Activated T-cell treated with anti-CD3 and anti-CD28 coated beads for 1 hour (primary cell): ENCODE measurements at places on chromosomes 16 and 17.
A peak's percentile ranks its signal among the peaks of the same experiment; 100 is the strongest.

GRCh38 chr17:1024076-1024475 lies 27.1 kb downstream of the TIMM22 start:
- DNase-seq: no peak

GRCh38 chr16:4435337-4436067 lies 9.8 kb downstream of the DNAJA3 start:
- no peak for DNase-seq

- DNase-seq: no peak
These were observed 11.9 kb downstream of the TMEM94 start for GRCh38 chr17:75468291-75468754.

- DNase-seq: no peak
These were observed 116.9 kb downstream of the USP22 start for GRCh38 chr17:20925954-20926353.

- no peak for DNase-seq
These were observed 402.9 kb downstream of the XYLT1 start for GRCh38 chr16:17067882-17068281.

- DNase-seq: no peak
These were observed 435.1 kb upstream of the GOT2 start for GRCh38 chr16:59169168-59169567.

DNA sequence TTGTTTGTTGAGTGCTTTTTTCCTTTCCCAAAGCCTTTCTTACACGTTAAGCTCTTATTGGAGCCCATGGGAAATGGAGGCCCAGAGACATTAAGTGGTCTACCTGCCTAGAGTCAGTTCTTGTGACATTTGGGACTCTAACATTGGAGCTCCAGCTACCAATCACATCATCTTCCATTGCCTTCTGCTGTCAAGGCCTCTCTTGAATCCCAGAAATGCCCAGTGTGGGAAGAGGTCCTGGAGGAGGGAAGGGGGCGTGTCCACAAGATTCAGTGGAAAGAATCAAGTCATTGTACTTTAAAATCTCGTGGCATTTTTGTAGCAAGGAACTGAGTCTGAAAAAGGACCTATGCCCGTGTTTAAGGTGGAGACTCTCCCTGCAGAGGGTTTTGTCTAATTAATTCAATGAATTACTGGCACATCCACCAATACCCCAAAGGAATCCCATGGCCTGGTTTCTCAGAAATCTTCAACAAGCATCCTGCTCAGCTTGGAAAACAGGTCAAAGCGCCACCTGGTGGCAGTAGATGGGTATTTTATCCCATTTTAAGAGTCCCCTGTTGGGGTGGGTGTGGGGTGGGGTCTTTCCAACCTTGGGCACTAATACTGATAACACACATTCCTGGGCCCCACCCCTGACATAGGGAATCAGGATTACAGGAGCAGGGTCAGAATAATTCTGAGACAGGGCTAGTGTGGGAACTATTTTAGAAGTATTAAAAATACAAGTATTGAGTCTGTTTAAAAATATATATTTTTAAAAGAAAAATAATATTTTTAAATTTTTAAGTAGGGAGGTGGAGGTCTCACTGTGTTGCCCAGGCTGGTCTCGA lies 24.6 kb downstream of the GPT2 start:
- DNase-seq: peak; percentile 59

- no peak for DNase-seq
These were observed 73.8 kb downstream of the C17orf58 start for GRCh38 chr17:67922503-67922902.

DNA sequence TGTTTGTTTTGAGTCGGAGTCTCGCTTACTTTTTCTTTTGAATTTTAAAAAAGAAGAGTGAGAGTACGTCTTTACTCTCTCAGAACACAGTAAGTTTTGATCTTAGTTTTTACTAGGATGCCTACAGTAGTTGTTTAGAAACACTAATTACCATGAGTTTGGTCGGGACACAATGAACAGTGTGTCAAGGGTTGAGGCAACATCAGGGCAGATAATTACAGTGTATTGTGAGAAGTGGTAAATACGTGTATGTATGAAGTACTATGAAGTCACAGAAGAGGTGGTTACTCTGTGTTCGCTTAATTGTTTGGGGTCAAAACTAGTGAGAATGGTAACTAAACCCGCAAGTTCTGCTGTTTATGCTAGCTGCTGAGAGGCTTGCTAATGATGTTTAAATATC lies 18.2 kb downstream of the PAFAH1B1 start:
- DNase-seq: no peak

DNA sequence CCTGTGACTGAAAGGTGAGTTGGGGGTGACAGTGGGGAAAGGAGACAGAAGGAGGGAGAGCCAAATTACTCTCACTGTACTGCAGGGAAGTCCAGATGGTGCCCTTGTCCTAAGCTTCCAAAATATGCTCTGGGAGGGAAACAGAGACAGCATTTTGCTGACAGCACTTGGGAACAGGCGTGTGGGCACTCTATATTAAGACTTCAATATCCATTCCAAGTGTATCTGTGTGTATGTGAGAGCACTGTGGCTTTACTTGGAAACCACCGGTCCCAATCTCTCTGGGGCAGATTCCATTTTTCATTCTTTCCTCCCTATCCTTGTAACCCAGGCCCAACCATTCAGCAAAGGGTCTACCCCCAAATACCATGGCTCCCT lies 407.3 kb downstream of the UTP18 start:
- DNase-seq: no peak

GRCh38 chr16:69703638-69704037 lies 22.7 kb downstream of the NQO1 start:
- no peak for DNase-seq

DNA sequence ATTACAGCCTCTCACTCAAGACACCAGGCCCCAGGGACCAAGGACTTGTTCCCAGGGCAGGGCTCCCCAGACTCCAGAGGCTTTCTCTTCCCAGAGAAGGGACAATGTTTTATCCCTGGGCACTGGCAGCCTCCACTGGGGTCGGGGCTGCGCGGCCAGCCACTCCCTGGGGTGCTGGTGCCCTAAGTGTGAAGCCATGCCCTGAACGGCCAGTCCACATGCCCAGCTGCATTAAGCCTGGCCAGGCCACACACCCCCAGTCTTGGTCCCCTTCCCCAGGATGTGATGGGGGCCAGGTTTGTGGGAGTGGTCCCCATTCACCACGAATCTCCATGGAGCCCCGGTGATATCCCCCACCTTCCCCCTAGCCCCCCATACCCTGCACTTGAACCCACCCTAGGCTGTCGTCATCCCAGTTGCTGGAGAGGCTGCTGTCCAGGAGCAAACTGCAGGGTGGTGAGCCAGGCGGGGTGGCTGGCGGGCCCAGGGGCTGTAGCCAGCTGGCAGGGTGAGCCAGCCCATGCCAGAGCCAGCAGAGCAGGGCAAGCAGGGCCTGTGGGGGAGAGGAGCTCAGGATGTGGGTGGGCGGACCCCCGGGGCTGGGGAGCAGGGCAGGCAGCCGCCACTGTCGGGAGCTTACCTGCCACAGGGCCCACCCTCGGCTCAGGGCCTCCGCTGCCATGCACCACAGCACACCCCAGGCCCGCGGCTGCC lies 4.6 kb downstream of the PAQR4 start:
- no peak for DNase-seq

GRCh38 chr16:87263418-87264052 lies 53.7 kb downstream of the C16orf95 start:
- DNase-seq: no peak

DNA sequence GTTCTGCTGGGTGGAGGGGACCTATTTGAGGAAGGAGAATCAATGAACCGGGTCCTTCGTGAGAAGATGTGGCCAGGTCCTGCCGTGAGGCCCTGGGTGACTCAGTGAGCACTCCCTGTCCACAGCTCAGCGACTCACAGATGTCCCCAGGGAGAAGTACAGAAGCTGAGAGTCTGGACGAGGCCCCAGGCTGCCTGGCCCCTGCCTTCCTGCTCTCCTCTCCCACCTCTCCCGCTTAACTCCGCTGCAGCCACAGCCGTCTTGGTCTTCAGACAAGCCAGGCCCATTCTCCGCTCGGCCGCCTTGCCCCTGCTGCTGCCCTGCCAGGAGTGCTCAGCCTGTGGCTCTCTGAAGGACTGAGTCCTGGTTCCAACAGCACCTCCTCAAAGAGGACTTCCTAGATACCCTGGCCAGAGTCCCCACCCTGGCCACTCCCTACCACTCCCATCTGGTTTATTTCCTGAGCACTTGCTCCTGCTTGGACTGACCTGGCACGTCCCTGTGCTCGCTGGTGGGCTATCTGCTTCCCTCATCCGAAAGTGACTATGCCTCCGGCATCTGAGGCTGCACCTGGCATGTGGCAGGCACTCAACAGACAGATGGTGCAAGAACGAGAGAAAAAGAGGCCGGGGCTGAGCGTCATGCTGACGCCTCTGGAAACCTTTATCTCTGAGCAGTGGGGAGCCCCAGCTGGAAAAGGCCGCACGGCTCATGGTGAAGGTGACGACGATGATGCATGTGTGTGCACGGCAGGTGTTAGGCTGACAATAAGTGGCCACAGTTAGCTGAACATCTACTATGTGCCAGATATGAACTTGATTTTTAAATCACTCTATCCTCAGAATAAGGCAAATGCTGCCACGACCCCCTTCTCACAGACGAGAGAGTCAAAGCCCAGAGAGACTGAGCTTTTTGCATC lies 9.2 kb upstream of the TNFRSF13B start:
- no peak for DNase-seq

GRCh38 chr17:66123163-66123562 lies 68.8 kb downstream of the CEP112 start:
- DNase-seq: no peak

DNA sequence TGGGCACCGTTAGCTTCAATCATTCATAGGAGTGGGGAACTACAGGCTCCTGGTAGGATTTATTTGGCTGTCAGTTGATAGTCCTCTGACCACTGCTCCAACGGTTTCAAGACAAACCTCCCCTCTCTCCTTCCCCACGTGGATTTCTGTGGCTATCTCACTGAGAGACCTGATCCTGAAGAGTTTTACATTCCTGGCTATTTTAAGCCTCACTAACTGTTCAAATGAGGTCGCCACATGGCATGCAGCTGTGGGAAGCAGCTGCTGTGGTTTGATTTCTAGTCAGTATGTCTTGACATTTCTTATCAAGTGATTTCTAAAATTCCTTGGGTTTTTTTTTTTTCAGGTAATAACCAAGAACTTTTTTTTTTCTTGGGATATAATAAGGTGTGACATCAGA lies 38.3 kb downstream of the CDK5R1 start:
- DNase-seq: no peak

DNA sequence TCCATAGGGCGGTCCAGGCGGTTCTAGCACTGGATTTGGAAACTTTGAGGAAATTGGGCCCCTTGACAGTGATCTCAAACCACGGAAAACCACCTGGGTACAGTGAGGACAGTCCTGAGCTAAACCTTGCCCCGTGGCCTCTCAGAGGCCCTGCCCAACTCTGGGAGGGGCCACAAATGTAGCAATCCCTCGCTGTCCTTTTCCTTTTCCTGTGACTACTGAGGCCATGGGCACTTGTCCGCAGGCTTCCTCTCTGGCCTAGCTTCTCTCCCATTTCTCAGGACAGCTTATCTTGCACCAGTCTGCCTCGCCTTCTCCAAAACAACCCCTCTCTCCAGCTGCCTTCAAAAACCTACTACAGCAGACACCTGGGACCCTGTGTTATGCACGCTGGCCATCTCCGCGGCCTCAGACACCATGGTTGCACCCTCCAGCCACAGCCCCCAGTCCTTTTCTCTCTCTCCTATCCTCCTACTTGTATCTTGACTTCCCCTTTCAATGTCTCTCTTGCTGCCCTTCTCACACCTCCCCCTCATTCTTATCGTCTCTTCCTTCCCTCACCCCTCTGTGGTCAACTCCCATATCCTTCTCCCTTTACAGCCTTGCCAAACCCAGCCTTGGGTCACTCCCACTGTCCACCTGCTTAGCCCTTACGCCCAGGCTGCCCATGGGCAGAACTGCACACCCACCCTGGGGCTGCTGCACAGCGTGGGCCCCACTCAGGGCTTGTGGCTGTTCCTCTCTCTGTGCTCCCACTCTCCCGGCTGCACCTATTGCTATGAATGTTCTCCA lies 7.6 kb downstream of the SCPEP1 start:
- no peak for DNase-seq

DNA sequence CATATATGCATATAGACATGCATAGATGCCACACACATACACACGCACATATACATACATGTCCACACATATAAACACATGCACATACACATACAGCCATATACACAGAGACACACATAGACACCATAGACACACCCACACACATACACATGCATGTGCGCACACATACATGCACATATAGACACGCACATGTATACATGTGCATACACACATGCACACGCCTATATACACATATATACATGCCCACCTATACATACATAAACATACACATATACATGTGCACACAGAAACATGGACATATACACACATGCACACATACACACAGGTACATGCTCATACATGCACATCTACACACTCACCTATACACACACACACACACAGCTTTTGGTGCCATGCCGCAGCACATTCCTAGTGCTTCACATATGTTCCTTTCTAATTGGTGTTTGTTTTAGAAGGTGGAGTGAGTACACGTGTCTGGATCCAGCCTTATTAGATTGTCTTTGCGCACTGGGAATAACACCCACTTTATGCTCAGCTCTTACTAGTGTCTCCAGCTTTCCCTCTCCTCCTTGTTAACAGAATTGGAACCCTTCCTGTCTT lies 198.0 kb downstream of the RPTOR start:
- DNase-seq: no peak

GRCh38 chr17:28937044-28937729 lies 14.1 kb downstream of the PHF12 start:
- DNase-seq: no peak

GRCh38 chr16:70725912-70726828 lies 40.3 kb upstream of the MTSS2 start:
- no peak for DNase-seq

DNA sequence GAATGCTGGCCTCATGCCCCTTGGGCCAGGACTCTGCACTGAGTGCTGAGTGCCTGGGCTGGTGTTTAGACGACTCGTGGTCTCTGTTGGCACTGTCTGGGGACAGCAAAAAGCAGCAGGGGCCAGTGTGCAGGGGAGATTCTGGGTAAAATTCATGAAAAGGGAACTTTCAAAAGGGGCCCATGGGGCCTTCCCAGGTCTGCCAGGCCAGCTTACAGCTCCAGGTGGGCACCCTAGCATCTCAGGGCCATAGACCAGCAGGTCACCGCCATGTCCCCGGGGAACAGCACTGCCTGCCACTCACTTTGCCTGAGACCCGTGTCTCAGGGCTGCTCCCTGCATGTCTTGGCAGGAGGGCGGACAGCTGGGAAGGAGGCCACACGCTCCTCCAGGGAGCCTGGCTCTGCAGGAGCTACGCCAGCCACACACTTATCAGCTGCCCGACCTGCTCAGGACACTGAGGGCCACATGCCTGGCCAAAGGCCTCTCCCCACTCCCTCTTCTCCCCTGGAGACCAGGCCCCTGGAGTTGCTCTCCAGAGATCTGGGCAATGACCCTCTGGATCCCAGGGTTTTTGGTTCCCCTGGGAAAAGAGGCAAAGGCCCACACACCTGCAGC lies 8.8 kb upstream of the FASN start:
- no peak for DNase-seq

- DNase-seq: no peak
These were observed 13.1 kb upstream of the TCAP start for GRCh38 chr17:39651923-39652586.

GRCh38 chr17:4448197-4448980 lies 14.6 kb downstream of the SPNS3 start:
- no peak for DNase-seq
